ENCODE measurements at places on chromosomes 7 and 10.

- DNase-seq: no peak
Measured at GRCh38 chr7:33893377-33893776, 12.0 kb upstream of the BMPER start.

- no peak for DNase-seq
Measured at GRCh38 chr10:66148312-66148711, 777.5 kb upstream of the LRRTM3 start.

DNA sequence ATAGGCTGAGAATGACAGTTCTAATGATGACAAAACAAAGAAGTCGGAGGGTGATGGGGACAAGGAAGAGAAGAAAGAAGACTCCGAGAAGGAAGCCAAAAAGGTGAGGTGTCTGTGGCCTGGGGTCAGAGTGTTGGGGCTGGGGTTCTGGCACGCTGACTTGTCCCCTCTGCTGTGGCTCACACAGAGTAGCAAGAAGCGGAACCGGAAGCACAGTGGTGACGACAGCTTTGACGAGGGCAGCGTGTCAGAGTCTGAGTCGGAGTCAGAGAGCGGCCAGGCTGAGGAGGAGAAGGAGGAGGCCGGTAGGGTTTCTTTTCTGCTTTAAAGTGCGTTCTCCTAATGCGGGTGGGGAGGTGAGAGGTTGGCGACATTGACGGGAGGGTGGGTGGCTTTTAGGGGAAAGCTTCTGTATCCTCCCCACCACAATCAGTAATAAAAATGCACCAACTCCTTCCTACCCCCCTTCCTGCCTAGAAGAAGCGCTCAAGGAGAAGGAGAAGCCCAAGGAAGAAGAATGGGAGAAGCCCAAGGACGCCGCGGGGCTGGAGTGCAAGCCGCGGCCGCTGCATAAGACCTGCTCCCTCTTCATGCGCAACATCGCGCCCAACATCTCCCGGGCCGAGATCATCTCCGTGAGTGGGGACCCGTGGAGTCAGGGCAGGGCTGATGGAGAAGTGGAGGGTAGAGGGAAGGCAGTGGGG is 4.6 kb downstream of the UFSP1 start:
- DNase-seq: no peak

- no peak for DNase-seq
Measured at GRCh38 chr10:132022241-132022640, 40.5 kb upstream of the BNIP3 start.

DNA sequence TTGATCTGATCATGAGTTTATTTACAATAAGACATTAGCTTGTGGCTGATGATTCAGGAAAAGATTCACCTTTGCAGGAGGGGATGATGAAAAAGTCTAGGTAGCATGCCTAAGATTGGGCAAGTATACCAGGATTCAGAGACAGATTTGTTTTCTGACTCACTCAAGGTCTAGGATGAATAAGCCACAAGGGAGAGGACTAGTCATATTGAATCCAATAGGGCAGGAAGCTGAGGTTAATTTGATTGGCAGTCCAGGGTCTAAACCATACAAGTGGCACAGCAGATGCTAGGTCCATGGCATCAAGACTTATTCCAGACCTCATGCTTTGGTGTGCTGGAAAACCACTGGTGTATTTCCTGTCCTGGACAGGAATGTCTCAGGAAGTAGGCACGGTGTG is 1133.4 kb downstream of the XPNPEP1 start:
- DNase-seq: no peak

- no peak for DNase-seq
Measured at GRCh38 chr10:48937796-48938195, 1.8 kb downstream of the LRRC18 start.

DNA sequence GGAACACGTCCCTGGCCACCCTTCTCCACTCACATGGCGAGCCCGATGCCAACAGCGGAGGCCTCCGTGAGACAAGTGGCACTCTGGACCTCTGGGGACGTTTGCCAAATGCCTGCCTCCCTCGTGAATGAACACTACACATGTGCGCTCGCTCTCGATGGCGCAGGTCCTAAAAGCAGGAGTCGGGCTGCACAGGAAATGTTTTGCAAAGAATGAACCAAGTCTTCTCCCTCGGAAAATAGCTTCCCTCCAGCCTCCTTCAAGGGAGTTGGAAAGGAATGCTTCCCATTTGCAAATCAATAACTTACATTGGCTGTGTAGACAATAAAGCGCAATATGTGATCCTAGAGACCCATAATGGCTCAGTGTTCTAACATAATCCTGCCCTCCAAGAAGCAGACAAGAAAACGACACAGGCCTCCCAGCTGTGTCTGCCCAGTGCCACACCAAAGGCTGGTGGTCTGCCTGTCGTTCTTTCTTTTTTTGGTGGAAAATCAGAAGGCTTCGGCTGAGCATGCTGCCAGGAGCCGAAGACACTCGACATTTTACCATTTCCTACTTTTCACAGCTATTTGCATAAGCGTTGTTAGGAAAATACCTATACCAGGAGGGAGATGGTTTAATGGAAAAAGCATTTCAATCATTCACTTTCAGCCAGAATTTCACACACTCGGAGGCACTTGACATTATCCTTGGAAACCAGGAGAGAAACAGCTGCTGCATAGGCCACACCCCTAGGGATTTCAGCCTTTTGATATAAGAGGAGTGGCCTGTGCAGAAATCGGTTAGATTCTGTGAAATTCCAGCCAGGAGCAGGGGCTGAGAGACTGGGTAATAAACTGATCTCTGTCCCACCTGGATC is 38.4 kb downstream of the ATXN7L1 start:
- no peak for DNase-seq

DNA sequence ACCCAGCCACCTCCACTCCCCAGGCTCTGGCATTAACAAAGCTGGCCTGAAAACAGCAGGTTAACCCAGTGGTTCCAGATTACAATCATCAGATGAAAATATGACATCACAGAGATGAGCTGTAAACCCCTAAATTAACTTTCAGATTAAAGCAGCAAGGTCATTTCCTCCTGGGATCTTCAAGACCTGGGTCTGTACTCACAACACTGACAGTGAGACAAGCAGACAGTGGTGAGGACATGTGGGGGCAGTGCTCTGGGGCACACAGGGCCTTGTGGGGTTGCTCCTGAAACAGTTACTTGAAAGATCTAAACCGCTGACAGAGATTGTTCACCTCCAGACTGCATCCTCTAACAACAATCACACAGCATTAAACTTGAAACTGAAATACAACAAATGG is 134.1 kb downstream of the ZNF438 start:
- no peak for DNase-seq

DNA sequence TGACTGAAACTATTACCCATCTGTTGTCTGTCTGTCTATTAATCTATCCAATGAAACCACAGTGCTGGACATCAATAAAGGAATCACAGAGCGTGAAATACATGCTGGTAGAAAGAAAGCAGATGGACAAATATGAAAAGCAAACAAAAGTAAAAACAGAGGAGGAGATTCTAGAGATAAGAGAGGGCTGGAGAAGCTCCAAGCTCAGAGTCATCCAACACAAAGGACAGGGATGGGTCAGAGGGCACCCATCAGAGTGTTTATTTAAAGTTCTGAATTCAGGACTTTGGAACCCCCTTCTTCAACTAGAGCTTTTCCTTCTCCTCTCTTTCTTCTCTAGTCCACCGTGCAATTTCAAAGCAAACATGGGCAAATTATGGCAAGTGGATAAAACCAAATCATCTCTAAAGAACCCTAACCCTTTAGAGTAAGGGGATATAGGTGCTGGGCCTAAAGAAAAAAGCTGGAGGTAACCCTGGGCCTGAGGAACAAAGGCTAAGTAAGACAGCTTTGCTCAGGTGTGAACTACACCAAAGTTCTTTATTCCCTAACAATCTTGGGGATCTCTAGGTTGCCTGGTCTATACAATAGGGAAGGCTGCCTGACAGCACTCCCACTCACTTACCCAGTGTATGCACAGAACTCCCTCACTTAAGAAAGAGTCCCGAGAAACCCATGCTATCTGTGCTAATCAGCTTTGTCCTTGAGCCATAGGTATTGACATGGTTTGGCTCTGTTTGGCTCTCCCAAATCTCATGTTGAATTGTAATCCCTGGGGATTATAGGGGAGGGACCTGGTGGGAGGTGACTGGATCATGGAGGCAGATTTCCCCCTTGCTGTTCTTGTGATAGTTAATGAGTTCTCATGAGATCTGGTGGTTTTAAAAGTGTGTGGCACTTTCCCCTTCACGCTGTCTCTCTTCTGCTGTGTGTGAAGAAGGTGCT is 97.0 kb downstream of the BAMBI start:
- no peak for DNase-seq

Measured in esophagus squamous epithelium (tissue), 5 donors.